Stimulated activated CD8-positive, alpha-beta memory T cell treated with anti-CD3 and anti-CD28 coated beads, Interleukin-7, amount 100 ng/mL, for 1 hour (primary cell): ENCODE measurements at places on chromosomes 3 and 15.

- DNase-seq: no peak
These were observed 14.3 kb downstream of the CXCR6 start for GRCh38 chr3:45957586-45957985.

- no peak for DNase-seq
These were observed 701 bp downstream of the SGO1 start for GRCh38 chr3:20185331-20185678.

GRCh38 chr3:95721938-95722337, 1092.5 kb upstream of the EPHA6 start:
- no peak for DNase-seq

- no peak for DNase-seq
These were observed 57.3 kb upstream of the RASA2 start for GRCh38 chr3:141429371-141430035.

DNA sequence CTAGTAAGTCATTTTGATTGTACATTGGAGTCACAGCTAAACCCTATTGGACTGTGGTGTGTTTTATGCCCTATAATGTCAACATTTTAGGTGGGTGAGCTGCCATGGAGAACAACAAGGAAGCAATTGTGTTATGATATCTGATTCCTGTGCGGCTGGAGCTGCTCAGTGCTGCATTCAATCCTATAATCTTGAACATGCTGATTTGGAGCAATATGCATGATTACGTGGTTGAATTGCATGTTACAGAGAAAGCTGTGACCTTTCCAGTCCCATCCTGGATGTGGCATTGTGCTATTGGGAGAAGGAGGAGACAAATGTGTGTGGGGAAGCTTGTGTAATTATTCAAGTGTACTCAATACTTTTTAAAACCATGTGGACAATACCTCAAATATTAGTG, 20.1 kb upstream of the C3orf49 start:
- no peak for DNase-seq

GRCh38 chr3:49166752-49167556, 823 bp upstream of the CCDC71 start:
- DNase-seq: no peak

GRCh38 chr3:115019900-115020299, 127.2 kb downstream of the ZBTB20 start:
- DNase-seq: no peak

- DNase-seq: no peak
These were observed 1.3 kb downstream of the TLE3 start for GRCh38 chr15:70096215-70097062.

- no peak for DNase-seq
These were observed 32.5 kb downstream of the BOC start for GRCh38 chr3:113243846-113244245.

DNA sequence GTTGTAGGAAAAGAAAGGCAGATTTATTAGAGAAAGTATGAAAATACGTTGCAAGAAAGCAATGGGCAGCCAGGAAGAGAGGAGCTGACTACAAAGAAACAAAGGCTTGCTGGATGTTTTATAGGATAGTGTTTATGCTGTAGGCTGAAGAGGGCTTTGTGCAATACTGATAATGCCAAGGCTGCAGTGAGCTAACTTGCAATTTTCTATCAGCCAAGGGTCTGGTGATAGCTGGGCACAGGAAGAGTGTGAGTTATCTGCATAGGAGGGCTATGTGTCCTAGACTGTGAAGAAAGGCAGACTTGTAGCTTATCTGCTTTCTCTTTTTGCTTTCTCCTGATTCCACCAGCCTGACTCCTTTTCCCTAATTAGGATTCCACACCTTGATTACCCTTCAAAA, 51.3 kb upstream of the OSBPL11 start:
- DNase-seq: no peak

GRCh38 chr15:74170071-74170844, 3.3 kb upstream of the ISLR start:
- DNase-seq: no peak
